ENCODE measurements at places on chromosomes 16 and 17.

DNA sequence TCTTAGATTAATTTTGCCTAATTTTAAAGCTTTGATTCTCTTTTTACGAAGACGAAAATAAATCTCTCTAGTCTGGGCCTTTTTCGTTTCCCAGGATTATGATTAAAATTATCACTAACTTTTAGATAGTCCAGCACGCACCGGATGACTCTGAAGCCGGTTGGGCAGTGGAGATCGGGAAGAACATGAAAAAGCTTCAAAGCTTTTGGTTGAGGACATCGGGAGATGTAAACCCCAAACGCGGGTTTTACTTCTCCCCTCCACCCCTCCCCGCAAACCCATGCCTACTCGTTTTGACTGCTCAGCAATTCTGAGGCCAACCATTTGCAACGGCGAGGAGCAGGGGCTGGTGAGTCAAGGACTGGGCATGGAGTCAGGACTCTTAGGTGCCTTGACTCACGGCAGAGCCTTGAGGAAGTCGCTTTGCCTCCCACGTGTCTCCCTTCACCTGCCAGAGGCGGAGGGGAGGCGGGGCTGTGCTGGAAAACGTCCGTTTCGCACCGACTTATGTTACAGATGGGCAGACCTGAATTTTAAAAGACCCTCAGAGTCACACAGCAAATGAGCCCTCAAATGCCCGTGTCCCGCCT lies 989 bp upstream of the DUSP14 start:
- peak; percentile 16 for DNase-seq

DNA sequence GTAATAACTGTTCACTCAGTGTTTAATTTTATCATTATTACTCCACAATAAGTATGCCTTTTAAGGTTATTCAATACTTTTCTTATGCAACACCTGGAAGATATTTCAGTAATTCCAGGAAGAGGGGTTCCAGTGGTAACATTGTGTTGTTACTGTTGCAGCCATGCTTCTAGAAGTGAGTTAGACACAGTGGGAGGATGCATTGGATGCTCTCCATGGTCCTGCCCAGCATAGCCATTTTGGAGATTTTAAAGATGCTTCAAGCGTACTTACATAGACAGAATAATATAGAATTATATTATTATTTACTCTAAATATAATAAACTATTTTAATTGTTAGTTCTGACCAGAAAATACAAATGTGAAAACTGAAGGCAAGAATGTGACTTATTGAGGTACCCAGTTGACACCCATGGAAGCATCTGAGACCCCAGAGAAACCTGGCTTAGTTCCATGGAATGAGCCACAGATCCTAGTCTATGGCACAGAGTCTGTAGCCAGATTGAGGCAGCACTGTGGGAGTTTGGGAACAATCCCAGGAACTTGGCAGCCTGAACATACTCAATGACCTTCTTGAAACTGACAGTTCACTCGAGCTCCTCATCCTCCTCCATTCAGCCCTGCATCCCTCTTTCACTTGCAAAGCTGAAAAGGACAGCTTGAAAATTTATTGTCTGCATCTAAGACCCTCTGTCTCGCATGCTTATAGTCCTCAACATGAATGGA lies 190.1 kb upstream of the HS3ST4 start:
- no peak for DNase-seq

DNA sequence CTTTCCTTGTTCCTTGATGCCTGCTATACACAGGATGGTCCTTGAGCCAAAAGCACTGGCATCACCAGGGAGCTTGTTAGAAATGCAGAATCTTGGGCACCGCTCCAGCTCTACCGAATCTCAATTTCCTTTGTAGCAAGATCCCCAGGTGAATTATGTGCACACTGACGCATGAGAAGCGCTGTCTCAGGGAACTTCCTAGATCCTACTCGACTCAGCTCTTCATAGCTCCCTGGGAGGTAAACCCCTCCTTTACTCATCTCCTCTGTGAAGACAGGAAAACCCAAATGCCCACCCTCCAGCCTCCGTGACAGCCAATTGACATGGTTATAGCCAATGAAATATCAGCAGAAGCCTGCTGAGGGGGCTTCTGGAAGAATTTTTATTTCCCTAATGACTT lies 4.1 kb downstream of the USP31 start:
- no peak for DNase-seq

DNA sequence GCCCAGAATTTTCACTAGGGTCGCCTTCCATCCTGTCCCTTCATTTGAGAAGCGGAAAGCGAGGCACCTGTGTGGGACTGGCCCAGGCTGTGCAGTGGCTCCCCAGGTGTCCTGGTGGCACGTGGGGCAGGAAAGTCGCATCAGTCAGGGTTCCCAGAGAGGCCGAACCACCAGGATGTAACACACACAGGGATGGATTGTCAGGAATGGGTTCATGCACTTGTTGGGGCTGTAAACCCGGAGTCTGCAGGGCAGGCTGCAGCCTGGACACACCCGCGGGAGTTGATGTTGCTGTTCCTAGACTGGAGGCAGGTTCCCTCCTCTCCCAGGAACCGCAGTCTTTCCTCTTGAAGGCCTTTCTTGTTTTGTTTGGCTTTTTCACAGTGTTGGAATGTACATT lies 30.7 kb upstream of the RPTOR start:
- no peak for DNase-seq

- DNase-seq = no peak
Measured at GRCh38 chr17:62793919-62794665, 14.0 kb downstream of the MARCHF10 start.
